ENCODE measurements at places on chromosomes 7 and 10. TPM values are rescaled to one million over a fixed set of nuclear protein-coding genes. Genes with fewer than 3 reads are reported as not detected.

GRCh38 chr7:153835103-153835502, 217.1 kb upstream of the DPP6 start:
- no peak for DNase-seq

DNA sequence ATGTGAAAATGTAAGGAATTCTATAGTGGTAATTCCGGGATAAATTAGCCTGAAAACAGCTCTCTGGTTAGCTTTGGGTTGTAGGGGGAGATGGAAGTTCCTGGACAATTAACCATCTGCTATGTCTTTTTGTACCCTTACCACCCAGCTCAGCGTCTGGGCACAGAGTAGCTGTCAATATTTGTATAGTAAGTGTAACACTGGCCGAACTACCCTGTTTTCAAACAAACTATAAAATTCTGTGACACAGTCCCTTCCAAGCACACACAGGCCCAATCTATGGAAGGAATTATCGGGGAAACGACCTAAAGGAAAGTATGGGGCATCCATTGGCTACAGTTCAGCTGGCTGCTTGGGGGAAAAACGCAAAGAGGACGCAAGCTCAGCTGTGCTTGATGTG, 869 bp upstream of the LHFPL3 start:
- no peak for DNase-seq

GRCh38 chr7:88795553-88795952, at the start of gene TEX47:
Gene TEX47, minus strand, starts transcription at chr7:88795737. Its CDS starts 795 bp downstream, at chr7:88794942.
- no peak for DNase-seq

DNA sequence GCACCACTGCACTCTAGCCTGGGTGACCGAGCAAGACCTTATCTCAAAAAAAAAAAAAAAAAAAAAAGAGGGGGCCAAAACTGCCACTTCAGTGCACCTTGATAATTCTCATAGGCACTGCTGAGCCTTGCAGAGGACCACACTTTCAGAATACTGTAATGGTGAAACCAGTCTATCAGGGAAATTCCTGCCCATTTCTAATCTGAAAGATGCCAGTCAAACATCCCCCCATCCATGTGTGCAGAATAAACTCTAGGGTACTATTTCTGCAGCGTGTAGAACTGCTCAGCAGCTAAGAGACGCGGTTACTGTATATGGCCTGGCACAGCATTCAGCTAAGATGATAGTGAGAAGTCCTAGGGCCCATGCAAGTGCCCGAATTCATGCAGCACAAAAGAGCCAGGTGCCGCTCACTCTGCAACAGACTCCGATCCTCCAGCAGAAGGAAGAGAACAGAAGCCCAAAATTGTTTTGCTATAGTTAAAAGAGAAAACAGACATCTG, 286.8 kb upstream of the KLF14 start:
- no peak for DNase-seq

DNA sequence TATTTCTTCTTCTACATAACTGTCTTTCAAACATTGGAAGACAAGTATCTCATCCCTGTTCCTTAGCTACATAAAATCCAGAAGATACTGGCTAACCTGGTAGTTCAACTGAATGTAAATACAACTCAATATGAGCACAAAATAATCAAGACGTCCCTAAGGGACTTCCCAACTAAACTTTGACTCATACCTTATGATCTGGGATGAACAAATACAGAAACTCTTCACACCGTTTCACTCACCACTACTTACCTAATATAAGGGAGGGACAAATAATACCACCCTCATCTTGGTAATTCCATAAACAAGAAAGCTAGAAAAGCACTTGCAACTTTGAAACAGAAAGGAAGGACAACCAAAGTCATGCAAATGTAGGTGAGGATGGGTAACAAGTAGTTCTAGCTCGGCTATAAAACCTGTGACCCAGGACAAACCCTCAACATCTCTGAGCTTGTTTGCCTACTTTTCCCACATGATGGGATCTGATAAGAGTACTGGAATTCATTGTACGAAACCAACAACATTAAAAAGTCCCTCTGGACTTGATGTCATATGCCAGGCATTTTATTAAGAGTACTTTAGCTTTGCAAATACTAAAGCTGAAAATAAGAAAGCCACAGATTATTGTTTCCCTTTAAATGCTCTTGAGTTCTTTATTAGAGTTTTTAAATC, 121.9 kb downstream of the STRA8 start:
- no peak for DNase-seq

- DNase-seq = peak; percentile 68
Measured at GRCh38 chr10:132939957-132940790, 2.2 kb downstream of the CFAP46 start.

GRCh38 chr10:70162892-70163201, 7.5 kb downstream of the SAR1A start:
- no peak for DNase-seq

- no peak for DNase-seq
Measured at GRCh38 chr7:89687211-89687610, 467.1 kb upstream of the STEAP1 start.

- no peak for DNase-seq
Measured at GRCh38 chr10:11831520-11831951, 8.4 kb downstream of the PROSER2 start.

DNA sequence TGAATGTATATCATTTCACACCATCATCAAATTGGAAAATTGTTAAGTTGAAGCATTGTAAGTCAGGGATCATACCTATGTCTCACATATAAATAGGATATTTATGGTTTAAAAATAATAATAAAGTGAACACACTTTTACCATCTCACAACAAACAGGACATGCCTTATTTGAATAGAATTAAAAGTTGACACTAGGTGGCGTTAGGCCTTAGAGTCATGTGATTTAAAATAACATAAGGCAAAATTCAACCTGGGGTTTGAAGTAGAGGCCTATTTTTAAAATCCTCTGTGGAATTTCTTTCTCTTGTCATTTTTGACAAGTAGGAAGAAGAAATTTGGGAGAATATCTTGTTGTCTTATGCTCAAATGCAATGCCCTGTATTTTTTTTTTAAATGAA, 184.7 kb upstream of the PCDH15 start:
- no peak for DNase-seq

GRCh38 chr7:83415840-83416239, 233.1 kb downstream of the SEMA3E start:
- no peak for DNase-seq

GRCh38 chr10:71723311-71723710, 3.7 kb upstream of the C10orf105 start:
- DNase-seq = no peak

- DNase-seq = no peak
Measured at GRCh38 chr7:22207724-22208225, 149.2 kb downstream of the RAPGEF5 start.

DNA sequence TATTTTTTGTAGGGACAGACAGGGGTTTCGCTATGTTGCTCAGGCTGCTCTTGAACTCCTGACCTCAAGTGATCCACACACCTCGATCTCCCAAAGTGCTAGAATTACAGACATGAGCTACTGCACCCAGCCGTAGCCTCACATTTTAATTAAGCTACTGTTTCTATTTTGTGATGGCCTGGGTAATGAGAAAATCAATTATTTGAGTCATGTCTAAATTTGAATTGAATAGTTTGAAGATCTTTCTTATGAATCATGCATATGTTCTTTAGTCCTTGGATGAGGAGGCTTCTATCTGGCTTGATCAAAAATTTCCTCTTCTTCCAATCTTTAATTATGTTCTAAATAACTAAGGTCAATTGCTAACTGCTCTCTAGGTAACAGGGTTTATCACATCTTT, 175.0 kb downstream of the REEP3 start:
- DNase-seq = no peak

DNA sequence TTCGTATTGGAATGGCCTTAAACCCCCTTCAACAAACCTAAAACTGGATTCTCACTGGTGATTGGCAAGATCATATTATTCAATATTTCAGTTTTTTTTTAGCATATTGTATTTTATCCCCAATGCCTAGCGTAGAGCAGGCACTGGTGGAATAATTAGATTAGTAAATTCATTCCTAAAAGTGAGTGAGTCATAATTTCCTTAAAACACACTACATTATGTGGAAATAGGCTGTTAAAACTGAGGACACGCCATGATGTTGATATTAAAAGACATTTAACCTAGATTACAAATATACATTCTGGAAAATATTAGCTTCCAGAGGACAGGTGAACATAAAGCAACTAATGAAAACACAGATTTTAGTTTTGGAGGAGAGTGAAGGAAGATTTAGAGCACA, 463.9 kb downstream of the PARD3 start:
- no peak for DNase-seq

GRCh38 chr10:80497187-80498077, 40.3 kb upstream of the SH2D4B start:
- no peak for DNase-seq

DNA sequence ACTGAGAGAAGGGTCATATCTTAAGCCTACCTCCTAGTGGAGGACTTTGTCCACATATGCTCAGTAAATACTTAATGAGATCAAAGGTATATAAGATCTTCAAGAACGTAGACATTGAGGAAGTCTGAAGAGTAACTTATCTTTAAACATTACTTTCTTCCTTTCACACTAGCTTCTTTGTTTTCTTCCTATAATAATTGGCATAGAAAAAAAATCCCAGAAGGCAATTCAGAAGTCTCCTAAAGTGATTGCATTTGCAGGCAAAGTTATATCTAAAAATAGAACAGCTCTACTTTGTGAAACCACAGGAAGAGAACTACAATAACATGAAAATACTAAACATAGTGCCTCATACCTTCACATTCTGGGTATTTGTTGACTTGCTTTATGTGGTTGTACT, 150.4 kb downstream of the PPP1R3A start:
- DNase-seq = no peak

Gene LRRTM3
- polyA plus RNA-seq = not detected

Gene GDF2
- polyA plus RNA-seq = not detected

Gene PSMA2
- 202 TPM for polyA plus RNA-seq

Gene OR9A2
- not detected for polyA plus RNA-seq

Gene TCTN3
- polyA plus RNA-seq = 40.3 TPM

Gene SPACDR
- not detected for polyA plus RNA-seq

Gene EBLN1
- not detected for polyA plus RNA-seq

Gene ZMIZ1
- 14.2 TPM for polyA plus RNA-seq

Gene TEX47
- polyA plus RNA-seq = not detected

Gene UCN3
- polyA plus RNA-seq = 1.4 TPM

Data from kidney (tissue), 22 donors.